ENCODE measurements at places on chromosomes 7 and 10.

DNA sequence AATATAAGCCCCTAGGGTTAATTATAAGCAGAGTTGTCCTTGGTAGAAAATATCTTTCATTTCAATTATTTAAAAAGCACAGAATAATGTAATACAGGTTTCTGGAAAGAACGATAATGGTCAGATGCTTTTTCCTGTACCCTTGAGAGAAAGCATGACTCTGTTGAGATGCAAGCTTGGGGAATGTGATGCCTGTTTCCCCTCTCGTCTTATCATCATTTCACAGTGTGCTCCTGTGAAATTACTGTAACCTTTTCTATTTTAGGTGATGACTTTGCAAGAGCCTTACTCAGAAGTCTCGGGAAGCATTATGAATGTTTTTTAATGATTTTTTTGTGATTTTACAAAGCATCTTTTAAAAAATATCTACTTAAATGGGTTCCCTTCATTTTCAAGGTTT, 243.0 kb downstream of the POLR1F start:
- DNase-seq: no peak

GRCh38 chr7:1855725-1856160, 185.7 kb downstream of the ELFN1 start:
- DNase-seq: no peak

DNA sequence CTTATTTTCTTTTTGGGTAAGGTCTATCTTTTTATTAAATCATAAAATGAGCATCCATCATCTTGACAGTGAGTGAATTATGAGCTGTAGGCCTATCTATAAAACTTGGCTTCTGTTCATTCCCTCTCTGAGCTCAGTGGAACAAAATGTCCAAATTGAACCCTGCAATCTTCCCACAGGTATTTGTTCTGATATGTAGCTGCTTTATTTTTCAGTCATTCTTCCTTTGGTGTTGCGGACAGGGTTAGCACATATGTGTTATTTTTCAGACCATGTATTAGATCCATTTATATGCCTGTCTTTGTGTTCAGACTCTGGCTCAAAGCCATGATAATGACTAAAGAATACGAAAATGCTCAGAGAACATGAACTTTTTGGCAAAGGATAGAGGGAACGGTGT, 201.6 kb upstream of the KIAA1217 start:
- no peak for DNase-seq

DNA sequence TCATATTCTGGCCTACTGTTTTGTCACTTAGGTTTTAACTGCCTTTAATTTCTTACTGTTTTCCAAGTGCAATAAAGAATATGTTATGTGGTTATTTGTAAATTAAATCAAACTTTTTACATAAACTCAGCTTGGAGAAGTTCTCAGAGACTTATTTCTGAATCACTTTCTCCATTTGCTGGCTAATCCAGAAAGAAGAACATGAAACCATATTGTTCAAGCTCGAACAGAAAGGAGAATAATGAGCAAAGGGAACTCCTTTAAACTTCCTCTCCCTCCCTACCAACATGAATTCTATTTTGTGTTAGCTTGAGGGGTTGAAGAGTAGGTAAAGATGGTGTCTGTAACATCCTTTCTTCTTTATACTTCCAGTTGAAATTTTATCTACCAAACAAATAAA, 52.3 kb downstream of the SHTN1 start:
- no peak for DNase-seq

- DNase-seq: no peak
Measured at GRCh38 chr7:123993996-123994395, 38.9 kb downstream of the TMEM229A start.

DNA sequence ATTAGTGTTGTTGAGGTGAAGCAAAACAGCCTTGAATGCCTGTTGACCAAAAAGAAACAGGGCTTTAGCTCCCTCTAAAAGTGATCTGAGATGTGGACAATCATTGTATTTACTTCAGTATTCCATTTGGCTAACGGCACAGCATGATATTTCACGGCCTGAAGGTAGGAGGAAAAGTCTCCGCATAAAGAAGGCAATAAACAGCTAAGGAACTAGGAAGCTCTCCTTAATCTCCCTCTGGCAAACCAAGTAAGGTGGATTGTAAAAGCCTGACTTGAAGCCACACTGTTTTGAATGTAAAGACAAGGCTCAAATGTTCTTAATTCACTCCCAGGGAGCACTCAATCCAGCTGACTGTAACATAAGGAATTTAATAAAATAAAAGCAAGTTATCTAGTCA, 160.0 kb upstream of the ZNF804B start:
- no peak for DNase-seq

DNA sequence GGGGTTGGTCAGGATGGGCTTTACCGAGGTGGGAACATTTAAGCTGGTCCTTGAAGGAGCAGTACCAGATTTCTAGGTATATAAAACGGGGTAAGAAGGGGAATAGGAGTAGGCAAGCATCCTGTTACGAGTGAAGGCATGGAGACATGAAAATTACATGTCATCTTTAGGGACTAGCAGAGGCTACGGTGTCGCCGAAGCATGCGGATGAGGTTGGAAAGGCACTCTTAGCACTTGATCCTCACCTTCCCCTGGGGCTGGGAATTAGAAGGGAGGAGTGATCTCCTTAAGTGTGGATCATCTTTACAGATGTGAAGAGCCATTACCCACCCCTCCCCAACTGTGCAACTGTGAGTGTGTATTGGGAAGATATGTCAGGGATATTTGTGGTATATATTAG, 13.8 kb upstream of the ZRANB1 start:
- no peak for DNase-seq

- no peak for DNase-seq
Measured at GRCh38 chr7:35648367-35648766, 46.6 kb downstream of the HERPUD2 start.

- DNase-seq: no peak
Measured at GRCh38 chr10:7563368-7563767, 103.4 kb downstream of the ITIH5 start.

DNA sequence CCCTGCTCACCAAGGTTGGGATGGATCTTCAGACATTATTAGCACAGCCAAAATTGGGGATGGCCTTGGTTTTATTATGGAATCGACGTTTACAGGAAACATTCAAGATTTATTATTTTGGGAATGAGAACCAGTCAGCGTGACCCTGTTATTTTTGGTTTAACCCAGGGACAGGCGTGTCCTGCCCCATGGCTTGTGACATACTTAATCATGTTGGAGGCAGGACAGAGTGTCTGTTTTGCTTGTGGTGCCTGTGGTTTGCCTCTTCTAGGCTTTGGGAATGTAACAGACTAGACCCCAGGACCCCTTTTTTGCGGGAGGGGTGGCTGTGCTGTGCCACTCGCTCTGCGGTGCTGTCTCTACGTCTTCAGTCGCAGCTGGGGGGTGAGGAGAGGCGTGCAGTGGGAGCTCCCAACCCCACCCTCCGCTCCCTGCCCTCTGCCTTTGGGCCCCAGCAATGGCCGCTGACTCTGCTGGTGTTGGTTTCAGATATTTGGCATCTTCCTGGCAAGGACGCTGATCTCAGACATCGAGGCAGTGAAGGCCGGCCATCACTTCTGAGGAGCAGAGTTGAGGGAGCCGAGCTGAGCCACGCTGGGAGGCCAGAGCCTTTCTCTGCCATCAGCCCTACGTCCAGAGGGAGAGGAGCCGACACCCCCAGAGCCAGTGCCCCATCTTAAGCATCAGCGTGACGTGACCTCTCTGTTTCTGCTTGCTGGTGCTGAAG, 20.1 kb upstream of the SH2D4B start:
- DNase-seq: no peak

GRCh38 chr7:67947646-67948045, 951.0 kb downstream of the TYW1 start:
- no peak for DNase-seq

DNA sequence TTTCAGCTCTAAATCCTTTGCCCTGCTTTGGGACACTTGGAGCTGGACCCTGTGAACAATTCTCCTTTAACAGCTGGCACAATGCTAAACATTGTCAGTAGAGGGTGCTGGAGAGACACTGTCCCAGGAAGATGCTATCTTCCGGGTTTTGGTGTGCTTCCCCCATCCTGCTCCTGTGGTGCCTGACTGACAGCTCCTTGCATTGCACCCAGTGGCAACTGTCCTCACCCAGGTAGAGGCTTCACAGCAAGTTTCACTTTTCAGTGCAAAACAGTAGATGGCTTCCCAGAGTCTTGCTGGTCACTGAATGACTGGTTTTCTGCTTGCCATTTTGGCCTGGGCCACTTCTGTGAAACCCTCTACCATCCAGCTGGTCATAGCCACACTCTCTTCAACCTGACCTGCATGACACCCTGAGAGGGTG, 77.3 kb downstream of the CDC14C start:
- no peak for DNase-seq

DNA sequence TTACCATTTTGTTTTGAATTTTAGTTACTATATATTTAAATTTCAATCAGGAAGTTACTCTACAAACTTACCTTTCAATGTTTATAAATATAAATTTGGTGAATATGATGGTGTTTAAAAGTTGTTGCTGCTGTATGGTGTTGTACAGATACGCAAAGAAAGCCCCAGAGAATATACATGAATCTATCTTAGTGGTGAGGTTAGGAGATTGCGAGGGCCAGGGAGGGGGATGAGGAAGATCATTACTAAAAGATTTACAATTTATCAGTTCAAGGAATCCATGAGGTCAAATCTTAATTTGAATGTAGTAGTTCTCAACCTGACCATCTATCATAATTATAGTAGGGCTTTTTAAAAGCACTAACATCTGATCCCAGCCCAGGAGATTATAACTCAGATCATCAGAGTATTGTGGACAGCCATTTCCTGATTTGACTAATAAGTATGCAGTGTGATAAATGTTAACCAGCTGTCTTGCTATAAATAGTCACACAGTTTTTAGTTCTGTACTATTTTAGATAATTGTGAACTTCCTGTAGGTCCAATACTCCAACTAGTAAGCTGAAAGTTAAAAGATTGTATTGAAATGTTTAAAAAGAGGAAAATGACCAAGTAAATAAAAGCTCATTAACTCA, 23.6 kb downstream of the FAM3C start:
- DNase-seq: no peak

- DNase-seq: no peak
Measured at GRCh38 chr10:14543904-14544210, 213.1 kb upstream of the FRMD4A start.

GRCh38 chr7:112357136-112357535, 93.1 kb upstream of the IFRD1 start:
- DNase-seq: no peak

DNA sequence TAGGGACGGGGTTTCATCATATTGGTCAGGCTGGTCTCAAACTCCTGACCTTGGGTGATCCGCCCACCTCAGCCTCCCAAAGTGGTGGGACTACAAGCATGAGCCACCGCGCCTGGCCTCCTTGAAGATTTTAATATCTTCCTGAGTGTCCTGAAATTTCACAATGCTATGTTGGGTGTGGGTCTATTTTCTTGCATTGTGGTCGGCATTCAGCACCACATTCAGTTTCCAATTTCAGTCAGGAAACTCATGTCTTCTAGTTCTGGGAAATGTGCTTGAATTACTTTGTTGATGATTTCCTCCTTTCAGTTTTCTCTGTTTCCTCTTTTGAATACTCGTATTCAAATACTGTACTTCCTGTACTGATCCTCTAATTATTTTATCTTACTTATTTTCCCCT, 49.3 kb upstream of the IL6 start:
- no peak for DNase-seq

GRCh38 chr10:33274096-33274785, 60.2 kb downstream of the NRP1 start:
- DNase-seq: no peak

GRCh38 chr10:62034096-62034640, 132.7 kb downstream of the ARID5B start:
- peak; percentile 16 for DNase-seq

GRCh38 chr10:26439406-26440087, 1.4 kb downstream of the APBB1IP start:
- no peak for DNase-seq

GRCh38 chr10:103652599-103653281, 159.2 kb downstream of the NEURL1 start:
- no peak for DNase-seq

DNA sequence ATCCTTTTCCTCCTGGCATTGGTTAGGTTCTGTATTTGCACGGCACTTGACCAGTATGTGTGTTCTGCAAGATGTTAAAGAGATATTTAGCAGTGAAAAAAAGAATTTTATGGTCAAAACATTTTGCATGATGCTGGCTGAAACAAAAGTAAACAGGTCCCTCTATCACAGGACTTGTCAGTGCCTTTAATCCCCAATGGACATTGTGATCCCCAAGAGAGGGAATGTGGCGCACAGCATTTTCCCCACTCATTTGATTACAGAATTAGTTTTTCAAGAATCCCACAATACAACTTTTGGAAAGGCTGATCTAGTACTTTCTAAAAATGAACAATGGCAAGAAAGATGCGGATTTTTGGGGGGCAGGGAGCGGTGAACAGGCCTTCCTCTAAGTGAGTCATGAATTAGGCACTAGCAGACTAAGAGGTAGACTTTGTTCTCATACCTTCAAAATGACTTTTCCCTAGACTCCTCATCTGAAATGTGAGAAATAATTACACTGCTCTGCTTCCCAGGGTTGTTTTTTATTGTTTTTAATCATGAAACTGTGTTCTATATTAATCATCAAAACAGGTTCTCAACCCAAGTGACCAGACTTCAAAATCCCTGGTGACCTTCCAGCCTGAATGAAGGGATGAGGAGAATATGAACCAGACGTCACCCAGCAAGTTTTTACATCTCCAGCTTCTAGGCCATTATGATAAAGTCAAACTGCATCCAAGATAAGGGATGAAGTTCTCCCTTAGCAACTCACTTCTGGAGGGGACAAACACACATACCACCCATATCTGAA, 8.6 kb downstream of the FBXW4 start:
- no peak for DNase-seq

- DNase-seq: peak; percentile 3
Measured at GRCh38 chr7:142478479-142479220, 220.8 kb upstream of the PRSS58 start.

- no peak for DNase-seq
Measured at GRCh38 chr10:127343821-127344220, 147.4 kb upstream of the INSYN2A start.

DNA sequence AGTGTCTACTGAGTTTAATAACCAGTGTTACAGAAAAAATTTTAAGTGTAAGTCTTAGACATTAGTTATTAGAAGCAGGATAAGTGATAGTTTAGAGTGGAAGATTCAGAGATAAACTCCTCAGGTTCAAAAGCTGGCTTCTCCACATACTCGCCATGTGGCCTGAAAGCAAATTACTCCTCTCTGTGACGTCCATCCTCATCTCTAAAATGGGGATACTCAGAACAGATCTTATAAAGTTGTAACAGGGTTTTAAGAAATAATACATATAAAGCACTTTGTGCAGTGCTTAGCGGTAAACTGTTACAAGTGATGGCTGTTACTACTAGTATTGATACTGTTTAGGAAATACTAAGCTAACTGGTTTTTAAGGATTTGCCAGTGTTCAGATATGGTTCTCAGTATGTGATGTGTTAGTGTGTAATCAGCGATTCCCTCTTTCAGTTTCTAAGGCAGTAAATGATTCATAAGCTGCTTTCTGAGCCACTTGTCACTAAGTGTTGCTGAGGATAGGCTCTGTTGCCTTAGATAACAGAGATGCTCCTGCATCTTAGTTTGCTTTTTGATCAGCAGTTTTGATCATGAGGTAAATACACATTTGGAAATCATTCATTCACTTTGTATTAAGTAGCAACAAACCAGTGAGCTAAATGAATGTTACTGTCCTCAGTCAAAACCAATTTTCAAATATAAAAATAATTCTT, 58.7 kb downstream of the CYP51A1 start:
- no peak for DNase-seq

- no peak for DNase-seq
Measured at GRCh38 chr10:125792342-125793300, 17.0 kb upstream of the MMP21 start.
